DMS 273 treated with DMSO at 0.1 percent for 48 hours (cell line): ENCODE measurements at places on chromosomes 3 and 15.

- DNase-seq: no peak
These were observed 82.7 kb upstream of the NR2F2 start for GRCh38 chr15:96247621-96248305.

DNA sequence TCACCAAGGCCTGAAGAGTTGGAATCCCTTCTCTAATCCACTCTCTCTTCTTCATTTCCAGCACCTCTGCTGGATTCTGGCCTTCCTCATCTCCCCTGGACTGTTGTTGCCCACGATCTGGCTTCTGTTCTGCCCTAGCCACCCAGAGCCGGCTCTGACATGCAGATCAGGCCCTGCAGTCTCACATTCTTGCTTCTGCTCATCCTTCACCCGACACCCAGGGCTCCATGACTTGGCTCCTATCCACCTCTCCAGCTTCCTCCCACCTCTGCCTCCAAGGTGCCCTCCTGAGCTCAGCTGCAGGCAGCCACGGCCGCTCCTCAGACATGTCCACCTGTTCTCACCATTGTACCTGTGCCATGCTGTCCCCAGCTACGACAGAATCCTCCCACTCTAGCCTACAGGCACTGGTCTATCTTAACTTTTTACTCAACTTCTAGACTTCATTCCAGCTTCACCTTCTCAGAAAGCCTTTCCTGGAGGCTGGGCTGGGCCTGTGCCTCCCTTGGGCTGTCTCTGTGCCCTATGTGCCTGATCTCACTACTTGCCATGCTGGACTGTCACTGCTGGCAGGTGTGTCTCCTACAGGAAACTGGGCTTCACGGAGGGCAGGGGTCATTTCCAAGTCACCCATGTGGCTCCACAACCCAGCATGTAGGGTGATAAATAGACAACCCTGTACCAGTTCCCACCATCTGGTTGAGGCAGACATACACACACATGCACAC, 16.0 kb upstream of the TBC1D21 start:
- DNase-seq: no peak

DNA sequence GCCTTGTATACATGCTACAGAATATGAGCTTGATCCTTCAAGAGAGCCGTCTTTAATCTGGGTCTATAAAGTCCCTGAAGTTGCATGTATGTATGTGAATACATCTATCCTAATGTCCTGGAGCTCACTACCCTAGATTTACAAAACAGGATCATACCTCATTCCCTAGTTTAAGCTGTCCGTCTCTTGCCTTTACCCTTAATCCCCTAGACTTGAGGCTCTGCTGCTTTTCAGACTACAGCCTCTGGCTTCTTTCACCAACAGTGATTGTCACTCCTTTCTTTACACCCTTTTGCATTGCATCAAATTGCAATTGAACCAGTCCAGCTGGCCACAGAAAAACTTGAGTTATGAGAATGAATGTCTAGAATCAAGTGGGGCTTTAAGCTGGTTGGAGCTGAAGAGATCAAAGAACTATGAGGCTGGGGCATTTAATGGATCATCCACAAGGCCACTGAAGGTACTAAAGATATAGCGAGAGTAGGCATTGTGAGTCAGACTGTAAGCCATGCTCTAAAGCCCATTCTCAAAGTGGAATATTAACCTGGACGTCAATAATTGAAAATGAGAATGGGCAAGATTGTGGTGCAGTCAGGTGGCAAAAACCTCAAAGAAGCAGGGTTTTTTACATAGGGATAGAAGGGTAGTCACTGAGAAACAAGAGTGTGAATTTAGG, 12.3 kb upstream of the PLD1 start:
- no peak for DNase-seq

DNA sequence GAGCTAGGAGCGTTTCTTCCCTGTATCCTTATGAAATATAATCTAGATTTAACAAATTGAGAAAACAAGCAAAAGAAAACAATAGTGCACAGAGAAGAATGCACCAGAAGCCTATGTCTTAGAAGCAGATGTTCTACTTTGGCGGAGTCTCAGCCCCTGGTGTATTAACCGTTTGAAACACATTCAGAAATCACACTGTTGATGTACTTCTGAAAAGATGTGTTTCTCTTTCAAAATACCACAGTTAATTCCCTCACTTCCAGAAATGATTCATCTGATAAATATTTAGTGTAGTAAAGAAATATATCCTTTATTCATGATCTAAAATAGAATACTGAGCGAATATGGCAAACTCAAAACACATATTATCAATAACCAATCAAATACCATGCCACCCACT, 77.7 kb downstream of the CBLB start:
- DNase-seq: no peak

DNA sequence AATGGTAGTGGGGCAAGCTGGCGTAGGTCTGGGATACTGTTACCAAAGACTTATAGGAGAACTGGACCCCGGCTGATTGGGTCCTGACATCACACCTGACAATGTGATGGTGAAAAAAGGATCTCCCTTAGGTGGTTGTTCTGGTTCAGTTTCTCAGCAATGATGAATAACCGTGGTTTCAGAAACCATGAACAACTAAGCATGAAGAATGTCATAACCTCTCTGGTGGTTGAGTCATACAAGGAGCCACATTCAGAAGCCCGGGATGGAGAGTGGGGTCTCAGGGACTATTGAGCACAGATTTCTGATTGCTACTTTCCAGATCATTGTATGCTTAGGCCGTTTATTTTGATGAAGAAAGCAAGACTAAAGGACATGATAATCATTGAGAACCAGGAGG, 17.4 kb downstream of the GPR160 start:
- no peak for DNase-seq

GRCh38 chr3:185150561-185150960, 2.3 kb downstream of the C3orf70 start:
- no peak for DNase-seq

DNA sequence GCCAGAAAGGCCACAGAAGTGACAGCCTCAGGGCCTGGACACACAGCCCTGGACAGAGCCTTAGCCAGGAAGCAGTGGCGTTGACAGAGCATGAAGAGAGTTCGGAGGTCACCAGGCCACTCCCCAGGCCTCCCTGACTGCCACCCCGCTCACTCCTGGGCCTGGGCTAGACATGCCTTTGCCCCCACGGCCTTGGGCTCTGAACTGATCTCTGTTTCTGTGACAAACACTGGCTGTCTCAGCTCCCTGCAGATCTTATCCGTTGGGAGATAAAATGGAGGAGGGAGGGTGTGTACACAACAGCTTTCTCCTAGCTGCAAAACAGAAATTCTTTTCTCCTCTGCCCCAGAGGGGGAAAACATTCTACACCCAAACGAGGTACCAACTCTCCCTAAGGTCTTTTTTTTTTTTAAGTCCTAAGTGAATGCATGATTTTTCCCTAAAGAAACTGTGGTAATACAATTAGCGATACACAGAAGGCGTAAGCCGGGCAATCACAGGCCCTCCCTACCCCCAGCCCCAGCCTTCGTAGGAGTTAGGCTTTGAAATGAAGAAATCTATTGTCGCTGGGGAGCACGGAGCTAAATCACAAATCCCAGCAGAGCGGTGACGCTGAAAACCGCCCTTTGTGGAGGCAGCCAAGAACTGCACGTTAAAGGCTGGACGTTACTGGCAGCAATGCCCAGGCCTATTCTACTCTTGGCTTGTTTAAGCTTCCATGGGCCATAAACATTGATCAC, 45.0 kb downstream of the SRGAP3 start:
- DNase-seq: no peak

DNA sequence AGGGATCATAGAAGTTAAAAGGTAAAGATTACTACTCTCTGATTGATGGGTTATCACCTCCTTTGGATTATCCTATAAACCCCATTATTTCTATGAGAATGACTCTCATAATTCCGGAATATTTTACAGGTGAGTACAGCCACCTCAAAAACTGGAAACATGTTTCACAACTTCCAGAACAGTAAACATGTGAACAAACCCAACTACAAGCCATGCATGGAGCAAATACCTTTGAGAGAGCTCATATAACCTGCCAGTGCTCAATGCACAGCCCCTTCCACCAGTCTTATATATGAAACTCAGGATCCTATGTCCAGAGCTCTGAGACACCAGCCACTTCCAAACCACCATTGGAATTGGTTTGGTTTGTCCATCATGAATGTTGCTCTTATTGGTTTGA, 208.0 kb downstream of the MECOM start:
- DNase-seq: no peak

DNA sequence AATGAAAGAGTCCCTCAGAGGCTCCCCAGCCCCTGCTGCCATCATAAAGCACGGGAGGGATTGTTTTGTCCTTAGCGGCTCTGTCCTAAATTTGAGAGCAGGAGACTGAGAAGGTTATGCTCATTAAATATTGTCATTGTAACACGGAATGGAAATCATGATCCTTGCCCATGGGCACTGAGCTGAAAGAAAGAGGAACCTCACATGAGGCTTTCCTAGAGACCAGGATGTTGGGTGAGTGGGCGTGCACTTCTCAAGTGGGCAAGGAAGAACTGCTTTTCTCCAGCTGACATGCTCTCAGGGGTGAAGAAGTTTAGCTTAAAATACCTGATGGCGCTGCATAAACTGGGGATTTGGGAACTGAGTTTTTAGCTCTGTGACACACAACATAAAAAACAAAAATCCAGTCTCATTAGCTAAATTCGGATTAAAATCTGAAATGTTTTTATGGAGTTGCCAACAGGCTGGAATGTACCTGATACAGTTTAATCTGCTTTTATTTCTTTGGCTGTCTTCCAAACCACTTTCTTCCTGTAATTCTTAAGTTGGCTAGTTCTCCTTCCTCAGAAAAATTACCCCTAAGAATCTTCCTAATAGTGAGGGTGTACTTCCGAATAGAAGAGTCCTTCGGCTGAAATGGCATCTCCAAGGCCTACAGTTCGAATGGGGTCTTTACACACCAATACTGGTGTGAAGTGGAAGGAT, 31.7 kb downstream of the ADPGK start:
- DNase-seq: no peak

GRCh38 chr3:131353016-131353877, 28.3 kb upstream of the NUDT16 start:
- no peak for DNase-seq

- no peak for DNase-seq
These were observed 6.7 kb downstream of the PLIN1 start for GRCh38 chr15:89672221-89673164.

DNA sequence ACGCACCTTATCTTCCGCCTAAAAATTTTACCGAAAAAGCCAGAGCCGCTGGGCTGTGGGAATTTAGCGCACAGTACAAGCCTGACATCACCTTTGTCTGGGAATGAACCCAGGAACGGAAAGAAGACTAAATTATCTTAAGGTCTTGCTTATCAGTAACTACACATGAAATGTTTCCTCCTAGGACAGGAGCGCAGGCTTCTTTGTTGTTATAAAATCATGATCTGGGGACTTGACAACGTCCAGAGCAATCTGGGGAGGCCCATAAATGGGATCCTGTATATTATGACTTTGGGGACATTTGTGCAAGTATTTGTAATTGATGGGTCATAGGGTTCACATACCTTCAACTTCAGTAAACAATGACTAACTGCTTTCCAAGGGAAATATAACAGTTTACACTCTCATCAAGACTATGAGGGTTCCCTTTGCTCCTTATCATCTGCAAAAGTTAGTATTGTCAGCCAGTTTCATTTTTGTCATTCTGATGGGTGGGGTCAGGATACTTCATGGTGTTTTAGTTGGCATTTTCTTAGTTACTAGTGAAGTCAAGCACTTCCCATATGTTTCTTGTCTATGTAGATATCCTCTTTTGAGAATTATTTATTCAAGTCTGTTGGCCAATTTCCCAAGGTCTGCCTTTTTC, 213.9 kb upstream of the PFN2 start:
- no peak for DNase-seq

DNA sequence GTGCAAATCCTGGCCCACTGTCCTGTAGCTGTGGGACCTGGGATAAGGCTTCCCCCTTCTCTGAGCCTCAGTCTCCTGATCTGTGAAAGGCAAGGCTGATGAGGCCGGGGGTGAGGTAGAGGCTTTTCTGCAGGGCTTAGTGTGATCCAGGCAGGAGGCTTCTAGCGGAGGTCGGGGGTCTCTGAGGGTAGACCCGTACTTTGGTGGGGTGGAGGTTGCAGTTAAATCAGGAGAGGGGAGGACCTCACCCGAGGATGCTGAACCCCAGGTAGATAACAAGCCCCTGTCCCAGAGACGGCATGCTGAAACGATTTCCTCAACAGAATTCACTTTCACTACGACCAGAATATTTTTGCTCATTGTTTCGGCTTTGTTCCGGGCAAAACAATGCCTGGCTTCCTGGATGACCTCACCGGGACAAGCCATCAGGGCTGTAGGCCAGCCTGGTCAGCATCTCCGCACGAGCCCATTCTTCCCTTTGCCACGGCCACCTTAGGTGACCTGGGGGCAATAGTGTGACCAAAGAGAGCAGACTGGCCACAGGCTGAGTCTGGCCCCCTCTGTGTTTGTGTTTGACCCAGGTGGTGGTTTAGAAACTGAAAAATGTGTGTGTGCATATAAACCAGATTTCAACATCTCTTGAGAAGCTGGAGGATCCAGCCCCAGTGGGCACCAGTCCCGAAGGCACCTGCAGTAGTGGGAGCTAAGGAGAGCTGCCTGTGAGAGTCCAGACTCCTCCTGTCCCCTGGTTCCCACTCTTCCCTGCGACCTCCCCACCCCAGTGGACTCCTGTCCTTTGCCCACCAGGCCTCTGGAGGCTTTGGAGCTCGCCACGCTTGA, 33.0 kb downstream of the SLC6A6 start:
- DNase-seq: no peak

GRCh38 chr3:89925976-89926375, 818.6 kb downstream of the EPHA3 start:
- no peak for DNase-seq

DNA sequence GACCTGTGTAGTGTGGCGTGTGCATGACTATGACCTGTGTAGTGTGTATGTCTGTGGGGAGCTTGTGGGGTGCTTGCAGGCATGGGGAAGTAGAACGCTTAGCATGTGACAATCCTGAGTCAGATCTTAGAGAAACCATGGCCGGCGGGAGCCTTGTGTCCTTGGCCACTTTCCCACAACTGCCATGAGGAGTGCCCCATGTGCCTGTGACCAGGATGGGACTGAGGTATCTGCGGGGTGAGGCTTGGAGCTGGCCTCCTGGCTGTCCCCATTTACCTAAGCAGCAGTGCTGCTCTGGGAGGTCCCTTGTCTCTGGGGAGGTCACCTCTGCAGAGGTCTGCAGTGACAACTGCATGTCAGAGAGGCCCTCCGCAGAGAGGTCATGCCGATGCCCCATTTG, 23.6 kb downstream of the TRPM1 start:
- DNase-seq: no peak

DNA sequence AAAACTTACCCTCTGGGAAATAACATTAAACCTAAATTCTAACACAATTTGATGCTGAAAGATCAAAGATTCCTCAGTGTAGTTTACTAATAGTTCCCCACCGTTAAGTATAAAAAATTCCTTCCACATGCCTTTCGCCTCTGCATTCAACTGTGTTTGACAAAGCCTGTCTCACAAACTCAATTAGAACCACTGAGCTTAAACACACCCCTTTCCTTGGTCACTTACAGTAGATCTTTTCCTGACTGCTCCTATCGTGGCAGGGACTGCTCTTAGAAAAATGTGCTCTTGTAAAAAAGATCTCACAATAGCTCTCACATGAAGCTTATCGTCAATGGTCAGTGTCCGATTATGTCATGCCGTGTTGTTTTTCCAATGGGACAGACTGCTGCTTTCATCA, 8.9 kb upstream of the KBTBD8 start:
- DNase-seq: no peak
